ENCODE measurements at places on chromosomes 1 and 21. TPM values are rescaled to one million over a fixed set of nuclear protein-coding genes. Genes with fewer than 3 reads are reported as not detected.

DNA sequence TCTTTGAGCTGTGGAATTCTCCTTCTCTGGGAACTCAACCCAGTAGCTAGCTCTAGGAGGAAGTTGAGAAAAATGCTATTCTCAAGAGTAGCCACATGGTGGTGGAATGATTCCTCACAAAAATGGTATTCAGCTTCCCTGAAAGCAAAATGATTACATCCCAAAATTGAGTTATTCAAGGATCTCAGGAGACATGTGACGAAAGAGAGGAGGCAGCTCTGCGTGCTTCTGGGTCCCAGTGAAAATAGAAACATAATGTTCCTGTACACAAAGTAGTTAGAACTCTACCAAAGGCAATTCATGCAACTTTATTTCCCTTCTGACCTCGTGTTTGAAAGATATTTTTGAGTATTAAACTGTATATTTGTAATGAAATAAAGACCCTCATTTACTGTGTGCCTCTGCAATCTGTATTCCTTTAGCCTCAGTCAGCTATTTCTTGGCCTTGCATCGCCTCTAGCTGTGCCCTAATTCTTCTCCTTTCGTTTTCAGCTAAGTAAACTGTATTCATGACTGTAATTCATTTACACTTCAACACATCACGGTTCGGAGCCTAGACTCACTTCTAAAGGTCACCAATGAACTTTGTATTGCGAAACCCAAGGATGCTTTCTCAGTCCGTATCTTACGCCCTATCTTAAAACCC is 167.3 kb downstream of the FASLG start:
- H3K4me3 ChIP-seq, result no peak overlapping the region
- H3K36me3 ChIP-seq, result no peaks in the 10 kb centered on the region
- no peaks in the 10 kb centered on the region for H3K27me3 ChIP-seq
- peak; percentile 43 for DNase-seq
- H3K4me1 ChIP-seq, result peaks cover 9% of the 10 kb centered on the region

DNA sequence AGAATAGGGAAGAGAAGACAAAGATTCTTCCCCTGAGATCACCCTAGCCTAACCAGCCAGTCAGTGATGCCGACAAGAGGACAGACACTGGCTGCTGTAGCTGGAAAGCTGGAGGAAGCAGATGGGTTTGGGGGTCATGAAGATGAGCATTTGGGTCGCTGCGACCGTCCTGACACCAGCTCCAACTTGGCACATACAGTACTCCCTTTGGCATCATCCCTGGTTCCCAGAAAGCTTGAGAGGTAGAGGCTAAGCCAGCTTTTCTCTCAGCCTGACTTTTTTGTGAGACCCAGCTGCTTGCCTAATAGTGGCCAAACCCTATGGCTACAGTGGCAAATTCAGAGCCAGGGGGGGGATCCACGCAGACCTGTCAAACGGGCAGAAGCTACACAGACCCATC is 43.0 kb upstream of the IKBKE start:
- H3K27ac ChIP-seq, result no peak overlapping the region
- no peak overlapping the region for H3K4me3 ChIP-seq
- H3K4me1 ChIP-seq, result no peaks in the 10 kb centered on the region

DNA sequence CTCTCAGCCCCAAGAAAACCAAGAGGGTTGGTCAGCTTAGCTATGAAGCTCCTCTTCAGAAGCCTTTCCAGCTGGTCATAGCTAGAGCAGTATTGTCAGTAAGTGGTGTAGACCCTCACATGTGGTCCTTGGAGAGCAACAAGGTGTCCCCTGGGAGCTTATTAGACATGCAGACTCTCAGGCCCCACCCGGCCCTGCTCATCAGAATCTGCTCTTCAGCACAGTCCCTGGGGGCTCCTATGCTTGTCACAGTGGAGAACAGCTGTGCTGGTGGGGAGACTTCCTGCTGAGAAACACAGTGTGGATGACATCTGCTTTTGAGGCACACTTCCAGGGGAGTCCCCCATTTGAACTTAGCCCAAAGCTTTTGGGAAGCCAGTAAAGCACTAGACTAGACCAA is 21.9 kb upstream of the NEK2 start:
- H3K27me3 ChIP-seq, result no peaks in the 10 kb centered on the region
- H3K4me3 ChIP-seq, result no peak overlapping the region
- no peaks in the 10 kb centered on the region for H3K36me3 ChIP-seq
- DNase-seq, result peak; percentile 82

DNA sequence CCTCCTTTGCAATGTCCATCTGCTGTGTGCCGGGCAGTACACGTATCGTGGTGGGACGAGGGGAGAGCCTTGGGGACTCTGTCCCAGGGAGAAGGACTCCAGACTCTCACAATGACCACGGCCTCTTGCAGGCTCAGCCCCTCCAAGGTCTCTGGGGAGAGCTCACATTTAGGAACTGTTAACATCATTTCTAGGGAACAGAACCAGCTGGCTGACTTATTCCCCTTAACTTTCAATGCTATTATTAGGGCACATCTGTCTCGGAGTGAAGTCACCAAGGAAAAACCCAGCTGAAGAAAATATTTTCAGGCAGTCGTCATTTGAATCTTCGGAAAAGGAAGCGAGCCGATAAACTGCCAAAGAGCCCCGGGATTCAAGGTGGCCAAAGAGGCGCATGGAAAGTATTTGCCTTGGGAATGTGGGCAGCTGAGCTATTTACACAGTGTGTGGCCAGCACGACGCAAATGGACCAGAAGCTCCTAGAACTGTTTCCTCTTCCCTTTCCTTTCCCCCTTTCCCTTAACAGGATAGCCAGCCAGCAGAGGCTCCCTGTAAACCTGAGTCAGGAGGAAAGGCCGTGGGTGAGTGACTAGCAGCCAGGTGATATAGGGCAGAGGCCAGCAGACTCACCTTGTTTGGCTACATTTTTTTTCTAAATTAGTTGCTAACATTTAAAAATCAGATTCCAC is 74.5 kb downstream of the ITPKB start:
- H3K27me3 ChIP-seq, result no peaks in the 10 kb centered on the region
- H3K36me3 ChIP-seq, result peaks cover 3% of the 10 kb centered on the region
- H3K4me1 ChIP-seq, result peaks cover 88% of the 10 kb centered on the region
- no peak for DNase-seq
- H3K4me3 ChIP-seq, result no peak overlapping the region

The CRNN gene
- total RNA-seq, result not detected

All from B cell (primary cell).